ENCODE measurements at places on chromosomes 2 and 18. TPM values are rescaled to one million over a fixed set of nuclear protein-coding genes. Genes with fewer than 3 reads are reported as not detected.
A peak's percentile ranks its signal among the peaks of the same experiment; 100 is the strongest.

DNA sequence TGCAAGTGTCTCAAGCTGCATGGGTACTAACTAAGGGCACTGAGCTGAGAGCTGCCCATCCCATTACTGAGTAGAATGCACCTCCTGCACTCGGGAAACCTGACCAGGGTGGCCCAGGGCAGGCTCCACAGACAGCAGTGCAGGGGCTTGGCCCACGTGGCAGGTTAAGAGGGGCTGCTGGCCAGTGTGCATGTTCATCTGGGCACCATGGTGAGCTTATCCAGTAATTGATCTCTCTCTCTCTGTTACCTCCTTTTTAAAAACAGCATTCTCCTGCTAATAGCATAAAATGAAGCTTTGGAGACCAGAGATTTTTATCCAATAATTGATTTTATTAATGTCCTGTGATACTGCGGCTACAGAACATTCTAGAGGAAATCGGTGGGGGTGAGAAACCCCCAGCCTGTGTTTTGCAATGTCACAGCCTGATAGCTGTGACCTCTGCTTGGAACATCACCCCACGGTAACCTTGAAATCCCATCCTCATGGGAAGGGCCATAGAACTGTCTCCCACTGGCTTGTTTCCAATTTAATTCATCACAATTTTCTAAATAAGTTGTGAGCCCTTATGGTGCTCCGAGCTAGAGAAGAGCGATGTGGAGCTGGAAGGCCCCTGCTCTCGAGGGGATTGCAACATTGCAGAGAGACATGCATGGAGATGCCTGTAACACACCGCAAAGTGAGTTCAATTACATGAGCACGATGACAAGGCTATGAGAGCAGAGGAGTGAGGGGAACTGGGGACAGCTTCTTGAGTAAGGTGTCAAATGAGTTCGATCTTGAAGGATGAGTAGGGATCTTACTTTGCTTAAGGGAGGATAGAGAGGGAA lies 143.8 kb downstream of the GALNT14 start:
- DNase-seq = no peak

Gene HOXD3
- total RNA-seq = 6.5 TPM

Gene CYRIA
- 26.4 TPM for total RNA-seq

DNA sequence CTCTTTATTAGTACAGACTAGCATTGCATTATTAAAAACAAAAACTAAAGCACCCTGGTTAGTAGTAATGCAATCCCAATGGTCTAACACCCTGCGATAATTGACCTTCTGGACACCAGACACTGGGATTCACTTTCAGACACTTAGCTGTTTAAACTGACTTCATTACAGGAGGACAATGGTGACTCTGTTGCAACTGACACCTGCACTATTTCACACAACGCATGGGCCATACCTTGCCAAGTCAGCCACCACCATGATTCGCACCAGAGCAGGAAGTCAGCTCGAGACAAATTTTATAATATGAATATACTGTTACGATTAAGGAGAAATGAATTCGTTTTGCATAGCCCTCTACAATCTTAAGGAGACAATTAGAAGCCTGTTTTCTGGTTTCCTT lies 150.7 kb downstream of the MEIS1 start:
- no peak for DNase-seq

DNA sequence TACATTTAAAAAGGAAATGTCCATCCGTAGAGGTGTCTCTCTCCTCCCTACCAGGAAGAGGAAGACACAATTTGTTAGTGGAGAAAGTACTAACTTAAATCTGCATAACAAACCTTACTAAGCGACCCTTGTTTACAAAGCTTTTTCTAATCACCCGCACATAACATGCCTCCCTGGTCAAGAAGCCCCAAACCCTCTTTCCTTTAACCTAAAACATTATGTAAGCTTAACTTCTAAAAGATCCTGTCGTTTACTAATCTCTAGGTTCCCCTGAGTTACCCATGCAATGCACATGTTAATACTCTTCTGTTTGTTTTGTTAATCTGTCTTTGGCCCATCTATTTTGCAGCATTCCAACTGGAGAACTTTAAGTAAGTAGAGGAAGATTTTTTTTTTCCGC lies 630.3 kb upstream of the NRXN1 start:
- DNase-seq = no peak

DNA sequence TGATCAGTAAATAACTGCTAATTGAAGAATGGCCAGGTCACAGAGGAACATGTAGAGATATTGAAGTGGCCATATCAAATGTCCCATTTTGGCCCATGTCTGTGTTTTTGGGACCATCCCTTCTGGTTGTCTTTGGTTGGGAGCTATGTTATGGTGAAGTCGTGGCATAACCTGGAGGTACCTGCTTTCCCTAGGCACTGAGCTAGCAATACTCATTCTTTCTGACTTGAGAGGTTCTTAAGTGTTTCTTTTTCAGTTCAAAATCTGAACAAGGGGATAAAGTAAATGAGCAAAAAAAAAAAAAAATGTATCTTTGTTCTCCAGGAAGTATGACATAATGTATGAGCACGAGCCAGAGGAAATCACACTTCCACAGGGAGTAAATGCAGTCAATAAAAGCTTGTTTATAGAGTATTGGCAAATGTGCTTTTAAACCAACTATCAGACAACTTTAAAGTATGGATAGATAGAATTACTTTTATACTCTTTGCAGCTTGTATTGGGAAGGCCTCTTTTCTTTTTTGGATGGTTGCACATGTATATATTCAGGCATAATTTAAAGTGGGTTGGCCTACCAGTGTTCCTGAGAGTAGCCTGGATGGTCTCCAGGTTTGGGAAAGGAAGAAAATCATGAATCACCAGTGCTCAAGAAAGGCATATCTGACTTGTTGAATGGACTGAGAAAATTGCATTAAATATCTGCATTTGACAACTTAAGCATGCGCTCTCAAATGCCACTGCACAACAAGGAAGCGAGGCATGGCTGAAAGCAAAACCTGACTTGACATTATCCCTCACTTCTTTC lies 125.0 kb downstream of the SPHKAP start:
- no peak for DNase-seq

GRCh38 chr2:45435316-45435715 lies 175.8 kb downstream of the SRBD1 start:
- peak; percentile 39 for DNase-seq

DNA sequence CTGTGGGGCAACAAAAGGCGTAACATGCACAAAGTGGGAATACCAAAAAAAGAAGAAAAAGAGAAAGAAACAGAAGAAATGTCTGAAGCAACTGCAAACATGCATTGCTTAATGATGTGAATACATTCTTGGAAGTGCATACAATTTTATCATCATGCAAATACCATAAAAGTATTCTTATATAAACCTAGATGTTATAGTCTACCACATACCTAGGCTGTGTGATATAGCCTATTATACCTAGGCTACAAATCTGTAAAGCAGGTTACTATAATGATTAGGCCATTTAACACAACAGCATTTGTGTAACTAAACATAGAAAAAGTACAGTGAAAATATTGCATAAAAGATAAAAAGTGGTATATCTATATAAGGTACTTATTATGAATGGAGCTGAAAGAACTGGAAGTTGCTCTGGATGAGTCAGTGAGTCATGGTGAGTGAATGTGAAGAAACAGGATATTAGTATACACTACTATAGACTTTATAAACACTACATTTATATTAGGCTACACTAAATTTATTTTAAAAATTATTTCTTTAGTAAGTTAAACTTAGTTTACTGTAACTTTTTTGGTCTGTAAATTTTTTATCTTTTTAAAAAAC lies 319.4 kb upstream of the KCNH7 start:
- peak; percentile 73 for DNase-seq

DNA sequence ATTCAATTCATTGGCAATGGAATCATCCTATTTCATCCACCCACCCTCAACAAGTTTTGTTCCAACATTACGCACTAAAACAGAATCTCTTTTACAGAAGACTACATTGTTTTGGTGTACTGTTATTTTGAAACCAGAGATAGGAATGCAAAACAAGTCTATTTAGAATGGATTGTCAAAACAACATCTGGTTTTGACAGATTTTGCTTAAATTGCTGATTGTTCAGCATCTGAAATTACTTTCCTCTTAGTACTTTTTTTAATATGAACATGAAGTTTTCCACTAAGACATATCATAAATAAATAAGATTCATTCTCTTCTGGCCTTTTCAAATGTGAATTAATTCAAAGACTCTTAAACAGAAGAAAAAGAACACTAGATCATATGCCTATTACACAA lies 323.9 kb upstream of the TFPI start:
- no peak for DNase-seq

Gene KCNS3
- total RNA-seq = 0.65 TPM

DNA sequence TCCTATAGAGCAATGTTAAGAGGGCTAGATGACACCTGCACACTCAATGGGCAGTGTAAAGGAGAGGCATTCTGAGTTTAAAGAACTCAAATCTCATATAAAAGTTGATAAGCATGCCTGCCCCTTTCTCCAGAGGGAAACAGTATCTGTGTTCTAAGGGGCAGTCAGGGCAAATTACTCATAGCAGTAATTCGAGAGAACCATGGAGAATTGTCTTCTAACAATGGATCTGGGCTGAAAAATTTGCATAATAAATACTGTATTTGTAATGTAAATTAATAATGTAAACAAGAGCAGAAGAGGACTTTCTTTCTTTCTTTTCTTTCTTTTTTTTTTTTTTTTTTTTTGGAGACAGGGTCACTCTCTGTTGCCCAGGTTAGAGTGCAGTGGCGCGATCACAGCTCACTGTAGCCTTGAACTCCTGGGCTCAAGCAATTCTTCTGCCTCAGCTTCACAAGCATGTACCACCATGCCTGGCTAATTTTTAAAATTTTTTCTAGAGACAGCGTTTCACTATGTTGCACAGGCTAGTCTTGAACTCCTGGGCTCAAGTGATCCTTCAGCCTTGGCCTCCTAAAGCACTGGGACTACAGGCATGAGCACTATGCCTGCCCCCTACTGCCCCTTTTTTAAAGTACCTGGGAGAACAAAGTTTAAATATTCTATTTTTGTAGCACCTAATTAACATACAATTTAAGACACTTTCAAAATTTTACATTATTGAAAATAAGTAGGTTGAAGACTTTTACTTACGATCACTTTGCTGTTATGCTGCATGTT lies 70.6 kb downstream of the OTX1 start:
- no peak for DNase-seq

DNA sequence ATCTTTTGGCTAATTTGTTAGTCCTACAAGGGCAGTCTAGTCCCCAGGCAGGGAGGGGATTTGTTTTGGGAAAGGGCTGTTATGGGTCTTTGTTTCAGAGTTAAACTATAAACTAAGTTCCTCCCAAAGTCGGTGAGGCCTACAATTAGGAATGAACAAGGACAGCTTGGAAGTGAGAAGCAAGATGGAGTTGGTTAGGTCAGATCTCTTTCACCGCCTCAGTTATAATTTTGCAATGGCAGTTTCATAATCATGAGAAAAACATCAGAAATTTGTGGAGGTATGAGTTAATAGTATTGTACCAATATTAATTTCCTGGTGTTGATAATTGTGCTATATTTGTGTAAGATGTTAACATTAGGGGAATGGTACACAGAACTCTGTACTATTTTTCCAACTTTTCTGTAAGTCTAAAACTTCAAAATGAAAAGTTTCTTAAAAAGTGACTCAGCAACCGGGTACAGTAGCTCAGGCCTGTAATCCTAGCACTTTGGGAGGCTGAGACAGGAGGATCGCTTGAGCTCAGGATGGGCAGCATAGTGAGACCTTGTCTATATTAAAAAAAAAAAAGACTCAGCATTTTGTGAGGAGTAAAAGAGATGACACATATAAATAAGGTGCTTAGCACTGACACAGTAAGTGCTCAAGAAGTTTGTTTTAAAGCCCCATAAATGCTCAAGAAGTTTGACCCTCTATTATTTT lies 40.8 kb downstream of the TMEM17 start:
- DNase-seq = no peak

Gene MC4R
- not detected for total RNA-seq

DNA sequence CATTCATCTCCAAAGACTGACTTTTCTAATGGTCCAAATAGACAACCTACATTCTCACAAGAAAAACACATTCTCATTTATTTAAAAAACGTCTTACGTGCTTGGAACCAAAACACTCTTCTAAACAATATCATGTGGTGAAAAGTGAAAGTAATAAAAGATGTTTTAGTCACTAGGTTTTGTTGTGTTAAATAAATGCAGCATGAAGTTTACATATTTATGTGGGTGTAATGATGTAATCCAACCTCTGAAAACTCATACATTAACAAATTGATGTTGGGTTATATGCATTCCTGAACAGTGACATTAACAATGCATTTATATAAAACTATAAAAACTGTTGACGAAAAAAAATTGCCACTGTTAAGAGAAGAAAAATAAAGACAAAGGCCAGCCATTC lies 55.1 kb upstream of the ACVR2A start:
- no peak for DNase-seq

Gene IGFBP5
- total RNA-seq = 5.0 TPM

DNA sequence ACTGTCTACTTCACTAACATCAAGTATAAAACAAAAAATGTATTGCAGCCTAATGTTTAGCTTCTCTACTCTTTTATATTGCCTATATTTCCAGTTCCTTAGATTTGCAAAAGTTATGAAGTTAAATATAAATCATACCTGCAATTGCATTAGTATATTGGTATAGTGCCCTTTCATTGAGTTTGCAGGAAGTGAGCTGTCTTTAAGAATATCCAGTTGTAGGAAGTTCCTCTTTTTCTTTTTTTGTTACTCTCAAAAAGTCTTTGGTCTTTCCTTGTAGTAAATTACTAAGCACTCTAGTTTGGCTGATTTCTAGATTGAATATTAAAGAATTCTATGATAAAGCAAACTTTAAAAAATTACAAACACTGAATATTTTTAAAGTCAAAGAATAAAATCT lies 71.3 kb upstream of the FN1 start:
- DNase-seq = no peak

- peak; percentile 94 for DNase-seq
Measured at GRCh38 chr18:3652380-3653262, 202.6 kb downstream of the TGIF1 start.

Gene TRIM43
- total RNA-seq = not detected

DNA sequence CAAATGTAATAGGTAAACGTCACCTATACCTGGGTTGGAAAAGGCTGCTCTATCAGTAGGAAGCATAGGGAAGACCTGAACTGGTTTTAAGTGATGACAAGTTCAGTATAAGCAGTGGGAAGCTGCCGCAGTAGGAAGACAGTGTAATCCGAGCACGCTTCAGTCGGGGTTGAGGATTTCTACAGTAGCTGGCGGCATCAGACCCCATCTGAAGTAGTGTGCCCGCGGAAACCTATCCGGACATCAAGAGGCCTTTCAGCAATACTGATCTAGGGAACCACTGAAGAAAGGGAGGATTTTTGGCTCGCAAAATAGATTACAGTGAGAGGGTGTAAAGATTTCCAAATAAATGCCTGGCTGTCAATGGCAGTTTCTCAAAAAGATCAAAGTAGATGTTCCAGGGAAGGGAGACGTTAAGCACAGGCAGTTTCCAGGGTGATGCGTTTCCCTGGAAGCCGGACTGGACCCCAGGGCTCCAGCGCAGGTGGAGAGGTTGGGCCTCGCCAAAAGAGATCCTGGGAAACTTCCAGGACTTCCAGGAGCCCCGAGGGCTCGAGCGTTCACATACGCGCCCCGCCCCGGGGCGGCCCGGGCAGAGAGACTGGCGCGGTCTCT lies 5.3 kb downstream of the LOXL3 start:
- DNase-seq = no peak

GRCh38 chr2:187545238-187545751 lies 8.9 kb downstream of the TFPI start:
- DNase-seq = peak; percentile 71

All from lung microvascular endothelial cell (primary cell).